H9 (cell line): ENCODE measurements at places on chromosomes 1 and 21. TPM values are rescaled to one million over a fixed set of nuclear protein-coding genes. Genes with fewer than 3 reads are reported as not detected.
A peak's percentile ranks its signal among the peaks of the same experiment; 100 is the strongest.

- H3K4me1 ChIP-seq, result no peaks in the 10 kb centered on the region
- no peak overlapping the region for H3K4me3 ChIP-seq
- no peak for DNase-seq
- no peak overlapping the region for H3K27ac ChIP-seq
- H3K36me3 ChIP-seq, result peaks cover 49% of the 10 kb centered on the region; the same call in 2 of the 3 replicates
- no peaks in the 10 kb centered on the region for H3K27me3 ChIP-seq
These were observed 31.7 kb downstream of the ATP1A1 start for GRCh38 chr1:116404699-116405098.

- no peak overlapping the region for H3K27ac ChIP-seq
- no peaks in the 10 kb centered on the region; the same call in 1 of the 2 replicates for H3K4me1 ChIP-seq
- H3K36me3 ChIP-seq, result peaks cover 8% of the 10 kb centered on the region; the same call in 2 of the 3 replicates
- no peak overlapping the region for H3K4me3 ChIP-seq
These were observed 67.4 kb downstream of the ARHGEF10L start for GRCh38 chr1:17606826-17607440.

DOCK7 gene
- total RNA-seq, result 35.2 and 36.8 TPM in 2 replicates

ZNF697 gene
- 17.4 and 17.9 TPM in 2 replicates for total RNA-seq

GRCh38 chr1:242585616-242586359, 61.3 kb upstream of the PLD5 start:
- peaks cover 3% of the 10 kb centered on the region; the same call in 1 of the 2 replicates for H3K4me1 ChIP-seq
- DNase-seq, result peak; percentile 44
- H3K27me3 ChIP-seq, result no peaks in the 10 kb centered on the region
- H3K27ac ChIP-seq, result peak overlapping the region; percentile 89
- H3K36me3 ChIP-seq, result peaks cover 32% of the 10 kb centered on the region
- 0 out of 3 replicates have a peak overlapping the region, but pooled peaks have one; percentile 9 for H3K4me3 ChIP-seq

HSPB7 gene
- not detected in 2 replicates for total RNA-seq

PTAFR gene
- 1.8 and 1.9 TPM in 2 replicates for total RNA-seq

GRCh38 chr1:40684669-40685068, 6.8 kb upstream of the NFYC start:
- no peak overlapping the region for H3K27ac ChIP-seq
- no peak overlapping the region for H3K4me3 ChIP-seq
- no peaks in the 10 kb centered on the region for H3K4me1 ChIP-seq

- H3K27ac ChIP-seq, result no peak overlapping the region
- no peak overlapping the region for H3K4me3 ChIP-seq
- no peaks in the 10 kb centered on the region; the same call in 1 of the 2 replicates for H3K4me1 ChIP-seq
These were observed 667.1 kb upstream of the PKN2 start for GRCh38 chr1:88016947-88017346.

VHLL gene
- total RNA-seq, result not detected in 2 replicates

DNA sequence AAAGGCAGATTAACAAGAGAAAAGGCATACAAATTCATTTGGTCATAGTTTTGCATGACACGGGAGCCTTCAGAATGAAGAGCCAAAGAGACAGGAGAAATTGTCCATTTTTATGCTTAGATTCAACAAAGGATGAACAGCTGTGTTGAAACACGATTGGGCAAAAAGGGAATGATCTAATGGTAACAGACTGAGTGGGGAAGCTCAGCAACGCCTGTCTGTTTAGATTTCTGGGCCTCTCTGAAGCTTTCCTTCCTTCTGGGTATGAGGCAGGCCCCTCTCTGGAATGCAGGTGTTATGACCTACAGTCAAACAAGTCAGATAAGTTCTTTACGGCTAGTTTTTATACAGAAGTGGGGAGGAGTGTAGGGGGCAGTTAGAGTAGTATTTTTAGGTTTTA, 154.6 kb downstream of the RGS7 start:
- H3K4me1 ChIP-seq, result no peaks in the 10 kb centered on the region
- no peak overlapping the region for H3K27ac ChIP-seq
- H3K27me3 ChIP-seq, result no peaks in the 10 kb centered on the region
- H3K36me3 ChIP-seq, result no peaks in the 10 kb centered on the region
- DNase-seq, result peak; percentile 41
- H3K4me3 ChIP-seq, result no peak overlapping the region

- H3K4me1 ChIP-seq, result no peaks in the 10 kb centered on the region
- 0 out of 2 replicates have a peak, but pooled peaks cover 5% of the 10 kb centered on the region for H3K36me3 ChIP-seq
- no peaks in the 10 kb centered on the region for H3K27me3 ChIP-seq
- DNase-seq, result no peak
- H3K27ac ChIP-seq, result no peak overlapping the region
These were observed 107.9 kb upstream of the PALMD start for GRCh38 chr1:99537886-99538617.

GRCh38 chr1:23751050-23751814, 8.0 kb downstream of the ELOA start:
- H3K4me3 ChIP-seq, result peak overlapping the region; percentile 39; the same call in 1 of the 3 replicates
- no peaks in the 10 kb centered on the region for H3K4me1 ChIP-seq
- DNase-seq, result peak; percentile 58
- H3K27me3 ChIP-seq, result no peaks in the 10 kb centered on the region

GRCh38 chr1:156706657-156707416, 1.5 kb upstream of the CRABP2 start:
- H3K4me3 ChIP-seq, result peak overlapping the region; percentile 74
- peak; percentile 82 for DNase-seq
- H3K4me1 ChIP-seq, result peaks cover 17% of the 10 kb centered on the region; the same call in 1 of the 2 replicates
- peaks cover 3% of the 10 kb centered on the region; the same call in 1 of the 2 replicates for H3K27me3 ChIP-seq

ETV3L gene
- total RNA-seq, result 0.75 and 0.96 TPM in 2 replicates

TNNI3K gene
- not detected in 2 replicates for total RNA-seq

LRRC53 gene
- not detected in 2 replicates for total RNA-seq

DNA sequence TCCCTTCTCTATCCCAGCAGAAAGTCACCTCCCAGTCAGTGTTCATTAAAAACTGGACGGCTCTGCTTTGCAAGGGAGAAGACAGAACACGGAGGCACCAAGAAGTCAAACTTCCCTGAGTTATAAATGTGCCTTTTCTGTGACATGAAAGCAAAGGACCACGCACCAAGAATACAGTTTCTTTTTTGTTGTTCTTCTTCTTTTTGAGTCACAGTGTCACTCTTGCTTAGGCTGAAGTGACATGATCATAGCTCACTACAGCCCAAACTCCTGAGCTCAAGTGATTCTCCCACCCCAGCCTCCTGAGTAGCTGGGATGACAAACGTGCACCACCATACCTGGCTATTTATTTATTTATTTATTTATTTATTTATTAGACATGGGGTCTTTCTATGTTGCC, 22.7 kb downstream of the GLUL start:
- H3K4me1 ChIP-seq, result no peaks in the 10 kb centered on the region
- H3K4me3 ChIP-seq, result no peak overlapping the region
- H3K27me3 ChIP-seq, result no peaks in the 10 kb centered on the region
- H3K27ac ChIP-seq, result no peak overlapping the region

DNA sequence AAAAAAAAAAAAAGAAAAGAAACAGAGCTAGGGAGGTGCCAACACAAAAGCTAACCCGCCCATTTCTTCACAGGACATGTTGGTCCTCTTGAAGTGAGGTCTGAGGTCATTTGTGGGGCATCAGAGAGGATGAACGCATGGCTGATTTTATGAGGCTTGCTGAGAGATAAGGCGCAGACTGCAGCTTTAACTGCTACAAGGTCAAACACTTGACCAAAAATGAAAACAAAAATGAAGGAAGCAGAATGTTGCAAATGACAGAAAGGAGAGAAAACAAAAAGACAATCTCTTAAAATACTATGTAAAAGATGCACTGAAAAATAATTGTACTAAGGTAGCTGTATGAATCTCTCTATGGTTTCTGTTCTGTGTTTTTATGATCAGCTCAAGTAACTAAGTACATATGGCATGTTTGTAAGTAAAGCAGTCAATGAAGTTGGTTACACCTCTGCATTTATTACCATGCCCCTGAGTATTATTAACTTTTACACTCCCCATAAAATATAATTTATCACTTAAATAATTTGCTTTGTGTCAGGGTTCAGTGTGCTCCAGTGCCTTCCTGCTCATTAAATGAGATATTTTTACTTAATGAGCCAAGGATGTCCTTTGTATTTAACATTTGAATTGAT, 249.1 kb upstream of the NR5A2 start:
- H3K27ac ChIP-seq, result no peak overlapping the region
- no peak for DNase-seq
- no peaks in the 10 kb centered on the region for H3K27me3 ChIP-seq
